Activated CD8-positive, alpha-beta memory T cell treated with anti-CD3 and anti-CD28 coated beads, Interleukin-2, amount 10 ng/mL, durations not matched to agents 7 days and 5 days (primary cell): ENCODE measurements at places on chromosomes 12 and 14. TPM values are rescaled to one million over a fixed set of nuclear protein-coding genes. Genes with fewer than 3 reads are reported as not detected.

Gene PLA2G1B
- total RNA-seq: not detected

Gene IL26
- not detected for total RNA-seq

Gene TUNAR
- total RNA-seq: not detected

DNA sequence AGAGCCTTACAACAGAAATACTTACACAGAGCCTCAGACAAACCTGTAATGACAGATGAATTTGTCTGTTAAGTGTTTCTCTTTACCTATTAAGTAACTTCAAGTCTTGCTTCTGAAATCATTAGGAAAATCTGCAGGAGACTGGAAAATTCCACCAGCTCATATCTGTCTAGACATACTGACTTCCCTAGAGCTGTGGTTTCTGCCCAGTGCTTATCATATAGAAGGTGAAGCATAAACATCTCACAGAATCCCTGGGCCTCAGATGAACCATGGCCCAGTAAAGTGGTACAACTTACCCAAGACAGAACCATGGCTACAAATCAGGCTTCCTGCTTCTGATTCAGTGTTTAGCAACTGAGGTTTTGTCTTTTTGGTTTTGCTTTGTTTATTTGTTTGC lies 91.6 kb downstream of the EGLN3 start:
- no peak for DNase-seq
- H3K27ac ChIP-seq: no peak overlapping the region
- no peaks in the 10 kb centered on the region for H3K27me3 ChIP-seq

GRCh38 chr14:67502867-67503266 lies 14.3 kb upstream of the TMEM229B start:
- no peak overlapping the region for H3K27ac ChIP-seq
- peaks cover 6% of the 10 kb centered on the region for H3K27me3 ChIP-seq
- peaks cover 4% of the 10 kb centered on the region for H3K4me1 ChIP-seq
- H3K4me3 ChIP-seq: no peak overlapping the region
